A549 (cell line): ENCODE measurements at places on chromosomes 3 and 15. TPM values are rescaled to one million over a fixed set of nuclear protein-coding genes. Genes with fewer than 3 reads are reported as not detected.

- no peak for DNase-seq
Measured at GRCh38 chr15:74180881-74181602, 7.5 kb downstream of the ISLR start.

DNA sequence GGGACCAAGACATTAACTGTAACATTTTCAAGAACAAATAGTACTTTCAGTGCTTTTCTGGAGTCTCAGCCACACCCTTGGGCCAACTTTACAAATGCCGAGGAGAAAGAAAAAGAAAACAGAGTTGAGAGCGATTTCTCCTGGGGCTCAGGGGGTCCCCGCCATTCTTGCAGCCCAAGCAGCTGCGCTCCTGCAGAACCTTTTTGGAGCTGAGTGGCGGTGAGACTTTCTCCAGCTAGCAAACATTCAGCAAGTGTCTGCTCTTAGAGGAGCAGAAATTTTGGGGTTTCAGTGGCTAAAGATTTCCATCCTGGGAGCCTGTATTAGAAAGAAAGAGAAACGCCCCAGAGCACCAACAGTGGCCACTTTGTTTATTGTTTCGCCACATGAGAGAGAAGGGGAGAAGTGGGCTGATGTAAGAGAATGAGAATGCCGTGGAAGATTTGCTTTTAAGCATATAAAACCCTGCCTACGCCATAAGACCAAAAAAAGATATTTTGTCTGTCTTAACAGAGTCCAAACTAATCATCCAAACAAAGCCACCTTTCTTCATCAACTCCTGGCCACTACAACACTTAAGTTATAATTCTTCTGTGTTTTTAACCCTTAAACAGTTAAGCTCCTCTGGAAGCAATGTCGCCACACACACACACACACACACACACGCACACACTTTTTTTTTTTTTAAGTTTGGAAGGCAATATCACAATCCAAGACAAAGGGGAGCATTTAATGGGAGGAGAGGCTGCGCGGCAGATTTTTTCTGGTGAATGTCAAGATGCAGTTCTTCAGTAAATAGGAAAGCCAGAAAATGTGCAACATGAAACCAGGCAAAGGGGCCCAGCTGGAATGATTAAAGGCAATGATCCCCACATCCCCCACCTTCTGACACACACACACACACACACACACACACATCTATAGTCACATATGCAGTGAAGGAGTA is 19.2 kb downstream of the EID1 start:
- no peak for DNase-seq

DNA sequence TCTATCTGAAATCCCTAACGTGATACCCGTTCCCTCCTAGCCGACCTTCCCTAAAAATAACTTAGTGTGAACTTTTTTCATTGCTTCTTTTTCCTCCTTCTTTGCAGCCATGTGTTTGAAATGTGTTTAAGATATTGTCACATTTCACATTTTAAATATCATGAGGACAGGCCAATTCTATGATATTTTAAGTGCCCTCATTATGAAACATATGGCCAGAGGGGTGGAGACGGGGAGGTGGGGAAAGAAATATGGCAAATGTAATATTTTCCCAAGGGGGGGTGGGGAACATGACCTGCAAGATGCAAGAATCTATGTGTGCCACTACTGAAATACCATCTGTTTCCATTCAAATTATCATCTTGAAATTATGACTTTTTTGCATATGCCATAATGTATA is 1039.2 kb downstream of the AGBL1 start:
- DNase-seq, result no peak

DNA sequence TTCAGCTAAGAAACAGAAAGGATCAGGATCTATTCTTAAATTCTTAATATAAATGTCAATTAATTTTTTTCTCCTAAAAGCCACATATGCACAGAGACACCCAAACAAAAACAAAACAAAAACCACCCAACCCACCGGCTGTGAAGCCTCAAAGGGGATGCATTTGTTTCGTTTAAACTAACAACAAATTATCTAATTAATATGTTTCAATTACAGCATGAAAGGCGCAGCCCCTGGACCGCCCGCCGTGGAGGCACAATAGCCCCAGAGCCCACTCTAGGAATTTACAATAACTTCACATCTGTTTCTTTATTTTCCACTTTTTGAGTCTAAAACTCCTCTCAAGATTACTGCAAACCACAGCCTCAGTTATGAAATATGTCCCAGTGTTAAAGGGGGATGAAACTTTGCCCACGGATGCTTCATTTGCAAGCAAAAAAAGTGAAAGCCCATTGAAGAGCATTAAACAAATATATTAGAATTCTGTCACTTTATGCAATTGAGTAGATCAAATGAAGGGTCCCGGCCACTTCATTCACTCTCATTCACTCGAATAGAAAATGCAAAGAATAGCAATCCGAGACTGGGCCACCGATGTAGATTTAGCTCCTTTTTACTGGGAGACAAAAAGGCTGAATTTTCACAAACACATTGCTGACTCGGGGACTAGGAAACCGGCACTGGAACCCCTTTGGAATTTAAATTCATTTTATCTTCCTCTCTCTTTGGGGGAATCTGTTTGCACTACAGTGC is 6.0 kb downstream of the FOXB1 start:
- DNase-seq, result no peak

DNA sequence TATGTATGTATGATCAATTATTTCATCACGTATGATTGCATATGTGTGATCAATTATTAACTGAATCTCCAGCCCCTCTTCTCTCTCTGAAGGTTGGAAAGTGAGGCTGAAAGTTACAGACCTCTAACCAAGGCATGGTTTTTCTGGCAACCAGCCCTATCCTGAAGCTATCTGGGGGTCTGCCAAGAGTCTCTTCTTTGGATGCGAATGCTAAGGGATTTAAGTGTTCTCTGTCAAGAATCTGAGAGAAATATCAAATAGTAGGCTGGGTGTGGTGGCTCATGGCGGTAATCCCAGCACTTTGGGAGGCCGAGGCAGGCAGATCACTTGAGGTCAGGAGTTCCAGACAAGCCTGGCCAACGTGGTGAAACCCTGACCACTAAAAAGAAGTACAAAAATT is 8.1 kb downstream of the NKTR start:
- no peak for DNase-seq

GRCh38 chr3:11624161-11624560 is 19.6 kb downstream of the VGLL4 start:
- no peak for DNase-seq

PLA2G4E gene
- polyA plus RNA-seq, result not detected in 3 replicates

TNNC1 gene
- 2.6 to 3.3 TPM (median 2.8 TPM) in 3 replicates for polyA plus RNA-seq

DNA sequence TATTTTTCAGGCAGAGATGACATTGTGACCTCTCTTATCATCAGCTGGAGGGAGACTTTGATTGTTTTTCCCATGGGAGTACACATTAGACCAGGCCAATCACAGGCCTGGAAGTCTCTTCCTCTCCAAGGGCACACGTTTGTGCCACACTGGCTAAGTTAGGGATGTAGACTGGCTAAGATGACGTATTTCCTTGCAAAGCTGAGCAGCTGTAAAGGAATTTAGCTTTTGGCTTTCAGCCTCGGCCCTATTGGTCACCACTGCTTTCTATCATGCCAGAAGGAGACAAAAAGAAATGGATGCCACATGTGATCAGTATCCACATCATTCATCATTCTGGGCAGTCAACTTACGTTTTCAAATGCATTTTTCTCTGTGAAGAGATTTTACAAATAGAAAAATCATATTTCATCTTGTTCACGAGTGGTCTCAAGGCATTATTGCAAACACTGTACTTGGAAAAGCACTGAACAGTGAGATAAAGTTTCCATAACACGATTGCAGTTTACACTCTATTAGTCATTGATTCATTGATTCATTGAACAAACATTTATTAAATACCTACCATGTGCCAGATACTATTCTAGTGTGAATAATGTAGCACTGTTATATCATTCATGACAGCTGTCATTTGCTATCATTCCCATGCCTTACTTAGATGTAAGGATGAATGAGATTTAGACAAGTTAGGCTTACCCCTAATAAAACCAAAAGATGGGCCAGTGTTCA is 27.0 kb upstream of the RNF7 start:
- no peak for DNase-seq

GRCh38 chr3:170534227-170534626 is 51.6 kb downstream of the SLC7A14 start:
- no peak for DNase-seq

DNA sequence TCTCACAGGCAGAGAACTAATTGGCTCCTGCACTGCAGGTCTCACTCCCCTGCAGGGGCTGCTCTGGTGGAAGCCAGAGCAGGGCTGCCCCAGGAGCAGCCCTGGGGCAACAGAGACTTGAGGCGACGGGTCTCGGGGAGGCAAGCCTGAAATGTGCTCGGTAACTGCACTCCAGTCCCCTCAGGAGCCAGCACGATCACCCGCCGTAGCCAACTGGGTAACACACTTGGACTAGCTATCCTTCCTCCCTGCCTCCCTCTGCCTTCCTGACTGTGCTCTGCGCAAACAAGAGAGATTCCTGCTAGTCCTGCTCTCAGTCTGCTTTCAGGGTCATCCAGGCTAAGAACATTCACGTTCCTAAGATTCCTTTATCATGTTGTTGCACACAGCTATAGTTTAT is 140.7 kb upstream of the NSMCE3 start:
- no peak for DNase-seq

CPNE9 gene
- polyA plus RNA-seq, result 0.05 to 0.07 TPM in 2 of 3 replicates, not detected in the other

GRCh38 chr15:48913141-48913540 is 35.2 kb downstream of the EID1 start:
- peak; percentile 12 for DNase-seq

- DNase-seq, result no peak
Measured at GRCh38 chr3:38133209-38133556, 3.7 kb downstream of the ACAA1 start.

GRCh38 chr3:2526926-2527325 is 428.3 kb downstream of the CNTN4 start:
- DNase-seq, result no peak

DNA sequence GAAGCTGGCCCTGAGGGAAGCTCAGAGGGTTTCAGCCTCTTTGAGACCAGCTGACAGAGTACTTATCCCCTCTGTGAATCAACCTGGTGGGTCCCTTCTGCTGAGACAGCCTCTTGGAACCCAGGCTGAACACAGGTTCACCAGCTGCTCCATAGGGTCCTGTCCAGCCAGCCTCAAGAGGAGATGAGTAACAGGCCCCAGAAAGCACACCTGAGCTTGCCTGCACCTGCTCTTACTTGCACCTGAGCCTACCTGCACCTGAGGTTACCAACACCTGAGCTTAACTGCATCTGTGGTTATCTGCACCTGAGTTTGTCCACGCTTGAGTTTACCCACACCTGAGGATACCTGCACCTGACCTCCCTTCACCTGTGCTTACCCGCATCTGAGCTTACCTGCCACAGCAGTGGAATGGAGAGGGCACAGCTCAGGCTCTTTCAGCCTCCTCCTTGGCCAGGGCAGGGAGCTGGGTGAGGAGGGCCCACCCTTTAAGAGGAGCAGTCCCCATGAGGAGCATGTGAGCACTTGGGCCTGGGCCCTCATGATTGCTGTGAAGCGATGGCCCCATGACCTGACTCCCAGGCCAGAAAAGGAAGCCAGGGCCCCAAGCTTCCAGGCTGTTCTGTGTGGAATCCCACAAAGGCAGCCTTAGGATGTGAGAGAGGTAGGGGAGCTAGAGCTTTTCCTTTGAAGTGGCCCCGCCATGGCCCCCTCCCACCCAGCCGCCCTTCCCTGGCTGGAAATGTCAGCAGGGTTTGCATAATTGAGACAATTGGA is at the start of gene TRPM1:
TRPM1 (minus strand) TSS at position 464 of the 777 bp plus-strand sequence. CDS start 20,370 bp downstream, outside the sequence.
- no peak for DNase-seq

FBXL22 gene
- polyA plus RNA-seq, result 0.13 to 0.23 TPM (median 0.18 TPM) in 3 replicates

GRCh38 chr15:79193103-79193502 is 89.4 kb upstream of the ANKRD34C start:
- DNase-seq, result no peak

DNA sequence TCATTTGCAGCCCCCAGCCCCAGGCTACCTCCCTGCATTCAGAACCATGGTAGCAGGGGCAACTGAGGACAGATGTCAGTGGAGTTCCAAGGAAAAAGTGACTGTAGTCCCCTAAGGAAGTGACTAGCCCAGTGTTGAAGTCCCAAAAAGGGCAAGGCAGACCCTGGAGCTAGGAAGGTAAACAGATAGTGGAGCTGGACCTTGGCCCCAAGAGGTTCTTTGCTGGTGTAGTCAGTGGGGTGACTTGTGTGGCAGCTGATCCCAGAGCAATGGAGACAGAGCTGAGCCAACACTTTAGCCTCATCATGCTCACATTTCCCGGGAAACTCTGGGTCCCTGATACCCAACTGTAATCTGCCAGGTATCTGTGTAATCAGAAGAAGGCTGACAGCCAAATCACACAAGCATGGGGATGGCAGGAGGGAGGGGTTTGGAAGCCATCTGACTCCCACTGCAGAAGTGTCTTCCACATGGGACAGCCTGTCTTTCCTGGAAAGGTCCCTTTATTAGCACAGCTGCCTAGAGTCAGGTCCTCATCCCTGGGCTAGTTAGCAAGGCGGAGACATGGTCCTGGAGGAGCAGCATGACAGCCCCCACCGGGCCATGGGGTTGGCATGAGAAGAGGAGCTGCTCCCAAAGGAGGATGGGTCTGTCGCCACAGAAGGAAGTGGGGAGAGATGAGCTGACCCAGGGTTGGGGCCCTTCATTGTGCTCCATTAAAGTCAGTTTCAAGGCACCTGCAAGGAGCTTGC is 39.8 kb downstream of the PXYLP1 start:
- DNase-seq, result no peak

DNA sequence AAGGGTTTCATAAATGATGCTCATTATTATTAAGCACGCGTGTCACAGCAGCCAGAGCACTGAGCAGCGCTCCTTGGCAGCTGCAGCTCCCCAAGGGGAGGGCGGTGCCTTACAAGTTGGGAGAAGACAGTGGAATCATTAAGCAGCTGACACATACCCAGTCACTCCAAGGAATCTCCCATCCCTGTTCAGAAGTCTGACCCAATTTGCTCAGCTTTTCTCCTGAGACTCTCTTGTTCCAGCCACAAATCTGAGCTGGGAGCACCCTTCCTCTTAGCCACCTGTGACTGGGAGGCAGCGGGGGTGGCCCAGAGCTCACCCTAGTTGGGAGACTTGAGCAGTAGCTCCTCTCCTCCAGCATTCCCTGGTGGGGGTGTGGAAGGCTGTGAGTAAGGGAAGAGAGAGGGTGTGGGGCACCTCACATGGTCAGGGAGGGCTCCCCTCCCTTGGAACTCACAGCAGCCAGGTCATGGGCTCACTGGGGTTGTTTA is 64.3 kb downstream of the DUT start:
- no peak for DNase-seq

GRCh38 chr3:32399030-32399620 is 7.5 kb downstream of the CMTM7 start:
- peak; percentile 59 for DNase-seq

DNA sequence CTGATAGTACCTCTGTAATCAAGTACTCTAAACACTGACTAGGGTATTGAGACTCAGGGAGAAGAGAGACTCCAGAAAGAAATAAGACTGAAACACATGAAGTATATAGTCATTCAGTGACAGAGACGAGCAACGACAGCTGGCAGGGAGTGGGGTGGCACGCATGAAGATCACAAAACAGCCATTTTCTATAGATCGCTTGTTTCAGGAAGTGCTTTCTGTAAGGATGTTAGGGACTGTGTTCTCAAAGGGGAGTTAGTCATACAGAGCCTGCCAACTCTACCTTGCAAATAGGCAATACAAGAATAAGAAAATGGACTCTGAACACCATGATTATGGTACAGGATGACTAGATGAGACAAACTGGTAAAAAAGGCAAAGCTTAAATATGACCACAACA is 139.5 kb downstream of the TBL1XR1 start:
- DNase-seq, result no peak

TF gene
- polyA plus RNA-seq, result 0.45 to 2.0 TPM (median 0.53 TPM) in 3 replicates
